ENCODE measurements at places on chromosomes 16 and 17.

- no peak for DNase-seq
Observed at GRCh38 chr17:57370037-57370581, 113.8 kb downstream of the MSI2 start.

DNA sequence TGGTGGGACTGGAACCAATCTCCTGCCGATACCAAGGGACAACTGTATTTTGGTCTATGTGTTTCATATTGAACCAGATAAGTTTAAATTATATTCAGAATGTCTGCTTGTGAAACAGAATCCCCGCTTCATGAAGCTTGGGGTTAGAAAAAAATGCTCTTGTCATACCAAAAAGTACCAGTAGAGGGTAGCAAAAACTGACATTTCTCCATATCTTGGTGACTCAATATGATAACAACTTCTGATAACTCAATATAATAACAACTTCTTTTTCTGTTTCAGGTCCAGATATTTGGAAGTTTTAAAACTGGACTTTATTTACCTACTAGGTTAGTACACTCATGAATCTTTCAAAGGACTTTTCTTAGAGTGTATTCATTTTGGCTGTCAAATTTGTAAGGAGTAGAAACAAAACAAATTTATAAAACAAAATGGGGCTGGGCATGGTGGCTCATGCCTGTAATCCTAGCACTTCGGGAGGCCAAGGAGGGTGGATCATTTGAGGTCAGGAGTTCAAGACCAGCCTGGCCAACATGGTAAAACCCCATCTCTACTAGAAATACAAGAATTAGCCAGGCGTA lies 52.3 kb upstream of the ADCY7 start:
- DNase-seq = no peak

DNA sequence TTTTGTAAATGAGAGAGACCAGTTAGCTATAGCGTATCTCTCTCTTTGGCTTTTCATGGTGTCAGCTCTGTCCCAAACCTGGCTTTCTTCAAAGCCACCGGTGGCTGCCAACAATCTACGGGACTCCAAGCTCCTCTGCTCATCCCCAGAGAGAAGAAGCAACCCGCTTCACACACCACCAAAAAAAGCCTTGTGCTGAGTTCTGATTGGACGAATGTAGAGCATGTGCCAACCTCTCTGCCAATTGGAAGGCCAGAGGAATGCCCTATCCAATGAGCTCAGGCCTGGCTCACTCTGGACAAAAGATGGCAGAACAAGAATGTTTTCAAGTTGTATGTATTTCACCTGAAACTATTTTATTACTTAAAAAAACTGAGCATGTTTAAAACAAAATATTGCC lies 202.4 kb downstream of the C16orf95 start:
- DNase-seq = no peak

DNA sequence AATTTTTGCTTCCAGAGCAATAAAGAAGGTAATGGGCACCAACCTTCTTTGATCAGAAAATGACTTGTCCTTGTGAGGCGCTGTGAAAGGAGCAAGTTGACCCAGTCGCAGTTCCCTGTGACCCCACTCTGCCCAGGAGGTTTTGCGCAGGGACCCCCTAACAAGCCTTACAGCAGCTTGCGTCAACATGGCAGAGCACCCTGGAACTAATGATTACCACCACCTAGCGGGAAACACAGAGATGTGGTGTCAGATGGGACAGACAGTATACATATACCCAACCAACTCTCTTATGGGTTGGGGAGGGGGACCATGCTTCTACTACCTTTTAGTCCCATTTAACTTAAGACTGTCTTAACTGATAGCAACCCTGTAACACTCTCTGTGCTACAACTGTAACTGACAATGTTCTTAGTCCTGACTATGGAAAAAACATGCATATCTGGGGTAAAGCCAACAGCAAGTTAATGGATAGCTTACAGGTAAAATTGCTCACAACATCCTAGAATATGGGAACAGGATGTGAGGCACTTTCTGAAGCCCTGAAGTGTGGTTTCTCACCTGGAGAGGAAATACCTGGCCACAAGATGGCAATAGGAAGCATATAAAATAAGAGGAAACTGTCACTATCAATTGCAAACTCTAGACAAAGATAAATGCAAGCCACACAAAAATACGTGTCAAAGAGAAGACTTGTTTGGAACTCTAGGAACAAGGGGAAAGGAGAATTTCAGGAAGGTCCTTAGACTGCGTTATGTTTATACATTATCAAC lies 3.0 kb downstream of the KARS1 start:
- DNase-seq = peak; percentile 24

- DNase-seq = no peak
Observed at GRCh38 chr17:82965371-82965770, 114.0 kb upstream of the METRNL start.

GRCh38 chr16:68236137-68236825 lies 354 bp upstream of the ESRP2 start:
- no peak for DNase-seq

DNA sequence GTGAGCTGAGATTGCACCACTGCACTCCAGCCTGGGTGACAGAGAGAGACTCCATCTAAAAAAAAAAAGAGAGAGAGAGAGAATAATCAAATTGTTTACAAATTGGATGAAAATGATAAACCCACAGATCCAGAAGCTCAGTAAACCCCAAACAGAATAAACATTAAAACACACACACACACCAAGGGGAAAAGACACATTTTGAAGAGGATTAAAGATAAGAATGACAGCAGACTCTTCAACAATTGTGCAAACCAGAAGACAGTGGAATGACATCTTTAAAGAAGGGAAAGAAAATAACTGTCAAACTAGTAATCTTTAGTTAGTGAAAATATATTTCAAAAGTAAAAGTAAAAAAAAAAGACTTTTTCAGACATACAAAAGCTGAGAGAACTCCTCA lies 64.4 kb upstream of the RPL38 start:
- DNase-seq = no peak

DNA sequence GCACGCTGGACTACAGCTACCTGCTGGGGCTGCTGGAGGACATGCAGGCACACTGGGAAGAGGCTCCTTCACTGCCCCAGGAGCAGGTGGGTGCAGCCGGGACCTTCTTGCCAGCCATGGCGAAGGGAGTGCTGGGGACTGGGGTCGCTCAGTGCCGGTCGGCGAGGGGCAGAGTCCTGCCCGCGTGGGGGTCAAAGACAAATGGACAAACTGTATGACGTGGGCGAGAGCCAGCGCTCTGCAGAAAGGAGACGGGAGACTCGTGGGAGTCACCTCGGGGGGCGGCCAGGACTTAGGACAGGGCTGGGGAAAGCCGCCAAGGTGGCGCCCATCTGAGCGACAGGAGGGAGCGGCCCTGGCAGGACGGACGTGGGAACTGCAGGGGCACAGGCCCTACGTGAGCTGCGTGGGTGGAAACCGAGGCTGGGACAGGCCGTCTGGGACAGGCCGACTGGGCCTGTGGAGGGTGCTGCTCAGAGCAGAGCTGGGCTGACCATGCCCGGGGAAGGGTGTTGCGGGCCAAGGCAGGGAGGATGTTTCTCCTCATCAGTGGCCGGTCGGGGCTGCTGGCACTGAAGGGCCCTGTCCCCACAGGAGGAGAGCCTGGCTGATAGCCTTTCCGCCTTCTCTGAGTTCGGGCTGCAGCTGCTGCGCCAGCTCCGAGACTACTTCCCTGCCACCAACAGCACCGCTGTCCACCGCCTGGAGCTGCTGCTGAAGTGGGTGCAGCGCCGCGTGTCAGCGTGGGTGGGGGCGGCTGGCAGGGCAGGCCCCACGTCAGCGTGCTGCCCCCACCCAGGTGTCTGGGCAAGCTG lies 8.0 kb downstream of the TSR3 start:
- no peak for DNase-seq

GRCh38 chr16:26981266-26981938 lies 85.3 kb upstream of the C16orf82 start:
- no peak for DNase-seq

GRCh38 chr16:66899945-66900710 lies 18.6 kb downstream of the CDH16 start:
- DNase-seq = no peak

- no peak for DNase-seq
Observed at GRCh38 chr17:72465191-72466024, 344.6 kb downstream of the SOX9 start.

DNA sequence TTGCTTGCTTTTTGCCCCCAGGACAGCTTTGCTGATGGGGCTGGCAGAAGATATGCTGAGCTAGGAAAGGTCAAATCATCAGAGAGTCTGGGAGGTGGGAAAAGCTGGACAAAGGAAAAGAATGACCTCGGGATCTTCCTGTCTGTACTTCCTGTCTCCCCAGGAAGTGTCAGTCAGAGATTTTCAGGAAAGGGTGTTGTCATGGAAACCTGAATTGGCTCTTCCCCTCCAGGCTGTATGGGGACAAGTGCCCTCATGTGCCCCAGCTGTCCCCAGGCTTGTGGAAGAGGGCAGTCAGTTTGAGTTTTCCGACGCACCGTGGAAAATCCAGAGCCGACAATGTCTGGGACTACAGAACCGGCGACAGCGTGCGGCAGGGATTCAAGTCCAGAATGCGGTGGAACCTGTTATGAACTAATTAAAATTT lies 122.7 kb upstream of the ZFHX3 start:
- no peak for DNase-seq

- no peak for DNase-seq
Observed at GRCh38 chr16:70702624-70703023, 16.8 kb upstream of the MTSS2 start.

GRCh38 chr17:5557990-5558389 lies 26.3 kb downstream of the NLRP1 start:
- DNase-seq = no peak

- no peak for DNase-seq
Observed at GRCh38 chr17:57269052-57269451, 12.7 kb downstream of the MSI2 start.

- DNase-seq = no peak
Observed at GRCh38 chr16:9311303-9311954, 220.0 kb downstream of the HAPSTR1 start.

- DNase-seq = no peak
Observed at GRCh38 chr17:19415806-19416775, 5.1 kb downstream of the RNF112 start.

DNA sequence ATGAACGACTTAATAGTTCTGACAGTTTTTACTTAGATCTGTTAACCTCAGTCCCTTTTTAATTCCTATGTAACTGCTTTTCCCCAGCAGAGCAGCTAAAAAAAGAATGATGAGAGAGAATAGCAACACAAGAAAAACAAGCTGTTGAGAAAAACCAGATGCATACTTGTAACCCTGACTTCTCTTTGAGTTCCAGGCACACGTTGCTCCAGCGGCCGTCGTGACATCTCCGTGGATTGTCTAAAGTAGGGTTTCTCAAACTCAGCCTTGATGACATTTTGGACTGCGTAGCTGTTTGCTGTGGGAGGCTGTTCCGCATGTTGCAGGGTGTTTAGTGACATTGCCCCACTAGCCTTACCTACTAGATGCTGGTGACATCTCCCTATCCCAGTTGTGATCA lies 324.0 kb downstream of the SNX29 start:
- no peak for DNase-seq

- DNase-seq = no peak
Observed at GRCh38 chr17:61928101-61928436, 287 bp upstream of the INTS2 start.

- DNase-seq = no peak
Observed at GRCh38 chr17:33169580-33170285, 123.4 kb downstream of the ASIC2 start.

DNA sequence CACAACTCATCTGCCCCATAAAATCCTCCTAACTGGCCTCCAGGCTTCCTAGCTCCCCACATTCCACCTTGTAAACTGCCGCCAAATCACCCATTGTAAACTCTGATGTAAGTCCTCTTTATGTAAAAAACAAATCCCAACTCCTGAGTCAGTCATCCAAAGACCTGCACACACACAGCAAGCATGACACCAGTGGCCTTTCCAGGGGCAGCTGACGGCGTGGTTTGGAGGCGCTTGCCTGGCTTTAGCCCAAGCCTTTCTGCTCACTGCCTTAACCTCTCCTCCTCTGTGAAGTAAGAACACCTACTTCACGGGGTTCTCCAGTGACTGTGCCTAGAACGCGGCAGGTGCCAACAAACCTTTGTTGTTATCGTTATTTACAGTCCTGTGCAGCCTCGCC lies 14.0 kb downstream of the UBE2O start:
- no peak for DNase-seq

GRCh38 chr17:13405807-13406206 lies 195.9 kb downstream of the HS3ST3A1 start:
- DNase-seq = no peak

DNA sequence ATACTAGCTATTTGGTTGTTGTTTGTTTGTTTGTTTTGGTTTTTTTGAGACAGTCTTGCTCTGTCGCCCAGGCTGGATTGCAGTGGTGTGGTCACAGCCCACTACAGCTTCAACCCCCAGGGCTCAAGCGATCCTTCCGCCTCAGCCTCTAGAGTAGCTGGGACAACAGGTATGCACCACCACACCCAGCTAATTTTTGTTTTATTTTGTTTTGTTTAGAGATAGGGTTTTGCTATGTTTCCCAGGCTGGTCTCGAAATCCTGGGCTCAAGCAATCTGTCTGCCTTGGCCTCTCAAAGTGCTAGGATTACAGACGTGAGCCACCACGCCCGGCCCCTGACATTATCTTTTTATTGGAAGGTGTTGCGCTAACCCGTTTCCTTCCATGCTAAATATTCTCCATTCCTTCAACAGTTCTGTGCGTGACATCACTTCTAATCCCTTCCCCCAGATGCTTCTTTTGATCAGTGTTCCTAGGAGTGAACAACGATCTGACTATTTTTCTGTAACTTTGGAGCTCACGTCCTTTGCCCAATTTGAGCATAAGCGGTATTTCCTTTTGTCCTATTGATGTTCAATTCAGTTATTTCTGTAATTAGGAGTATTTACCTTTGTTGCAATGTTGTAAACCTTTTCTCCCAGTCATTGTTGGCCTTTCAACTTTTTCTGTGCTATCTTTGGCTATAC lies 30.2 kb upstream of the EMP2 start:
- no peak for DNase-seq

DNA sequence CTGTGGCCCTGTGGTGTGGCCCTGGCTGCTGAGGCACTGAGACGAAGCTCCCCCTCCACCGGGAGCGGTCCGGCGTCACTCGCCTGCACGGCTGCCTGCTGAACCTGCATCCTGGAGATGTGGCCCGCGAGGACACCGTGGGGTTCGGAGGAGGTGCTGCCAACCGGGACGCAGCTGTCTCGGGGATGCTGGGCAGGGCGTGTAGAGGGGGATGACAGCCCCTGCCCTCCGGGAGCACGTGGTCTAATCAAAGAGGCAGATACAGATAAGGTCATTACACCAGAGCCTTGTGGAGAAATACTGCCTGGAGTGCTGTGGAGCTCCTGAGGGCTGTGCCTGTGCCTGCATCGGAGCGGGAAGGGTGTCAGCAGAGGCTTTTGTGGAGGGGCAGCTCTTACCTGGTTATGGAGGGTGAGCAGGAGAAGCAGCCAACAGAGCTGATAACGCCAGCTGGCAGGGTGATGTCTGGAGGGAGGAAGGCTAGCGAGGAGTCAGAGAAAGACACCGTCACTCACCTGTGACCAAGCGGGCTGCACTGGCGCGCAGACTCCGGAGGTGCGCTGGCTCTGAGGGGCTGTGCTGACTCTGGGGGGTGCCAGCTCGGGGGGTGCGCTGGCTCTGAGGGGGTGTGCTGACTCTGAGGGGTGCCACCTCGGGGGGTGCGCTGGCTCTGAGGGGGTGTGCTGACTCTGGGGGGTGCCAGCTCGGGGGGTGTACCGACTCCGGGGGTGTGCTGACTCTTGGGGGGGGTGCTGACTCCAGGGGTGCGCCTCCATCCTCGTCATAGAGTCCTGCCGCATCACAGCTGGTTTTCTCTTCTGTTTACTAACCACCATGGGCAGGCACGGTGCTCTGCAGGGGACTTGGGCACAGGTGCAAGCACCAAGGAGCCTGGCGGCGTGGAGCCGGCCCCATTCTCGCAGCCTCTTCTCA lies 104.7 kb upstream of the CHMP6 start:
- DNase-seq = no peak

GRCh38 chr17:27530764-27531391 lies 74.6 kb downstream of the KSR1 start:
- DNase-seq = no peak

GRCh38 chr16:80027007-80027965 lies 426.7 kb upstream of the MAF start:
- DNase-seq = peak; percentile 78
